ENCODE measurements at places on chromosomes 6 and 20.

- no peak for DNase-seq
Measured at GRCh38 chr20:3430376-3431069, 23.1 kb upstream of the DNAAF9 start.

DNA sequence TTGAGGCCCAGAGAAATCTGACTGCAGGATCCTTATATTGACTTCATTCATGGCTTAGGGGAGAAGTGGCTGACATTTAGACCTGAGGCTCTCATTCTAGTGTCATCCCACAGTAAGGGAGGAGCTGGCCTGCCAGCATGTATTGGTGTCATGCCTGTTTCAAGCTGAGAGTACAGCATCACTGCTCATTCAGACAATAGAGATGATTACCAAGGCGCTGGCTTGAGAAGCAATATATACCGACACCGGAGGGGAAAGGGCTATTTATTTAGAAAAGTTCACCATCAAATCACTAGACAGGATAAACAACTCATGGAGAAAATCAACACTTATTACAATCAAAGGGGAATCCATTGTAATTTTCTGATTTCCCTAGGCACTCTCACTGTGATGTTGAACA is 84.4 kb upstream of the HDAC2 start:
- no peak for DNase-seq

- DNase-seq, result no peak
Measured at GRCh38 chr20:50578061-50578777, 68.0 kb downstream of the PTPN1 start.

DNA sequence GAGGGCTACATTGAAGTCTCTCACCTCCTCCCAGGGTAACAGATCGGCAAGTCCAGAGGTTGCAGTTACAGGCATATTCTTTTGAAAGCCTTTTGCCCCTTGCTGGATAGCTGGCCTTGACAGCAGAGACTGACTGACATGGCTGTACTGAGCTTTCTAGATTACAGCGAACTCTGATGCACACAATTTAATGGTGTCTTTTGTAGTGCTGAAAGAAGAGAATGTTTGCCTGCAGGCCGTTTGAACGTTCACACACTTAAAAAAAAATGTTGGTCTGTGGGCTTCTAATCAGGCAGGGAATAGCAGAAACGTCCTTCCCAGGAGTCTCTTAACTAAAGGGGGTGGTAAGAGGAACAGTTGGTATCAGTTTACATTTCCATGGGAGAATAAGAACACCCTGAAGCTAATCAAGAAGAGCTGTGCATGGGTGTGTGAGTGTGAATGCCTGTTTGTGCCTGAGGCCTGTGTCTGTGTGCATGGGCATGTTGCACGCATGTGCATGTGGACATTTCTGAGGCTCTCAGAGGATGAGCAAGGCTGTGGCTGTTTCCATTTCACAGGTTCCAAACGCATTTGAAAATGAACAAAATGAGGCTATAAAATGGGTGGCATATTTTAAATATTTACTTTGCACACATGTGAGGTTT is 213.9 kb upstream of the SSTR4 start:
- no peak for DNase-seq

- DNase-seq, result no peak
Measured at GRCh38 chr6:24920136-24920535, 15.6 kb downstream of the RIPOR2 start.

DNA sequence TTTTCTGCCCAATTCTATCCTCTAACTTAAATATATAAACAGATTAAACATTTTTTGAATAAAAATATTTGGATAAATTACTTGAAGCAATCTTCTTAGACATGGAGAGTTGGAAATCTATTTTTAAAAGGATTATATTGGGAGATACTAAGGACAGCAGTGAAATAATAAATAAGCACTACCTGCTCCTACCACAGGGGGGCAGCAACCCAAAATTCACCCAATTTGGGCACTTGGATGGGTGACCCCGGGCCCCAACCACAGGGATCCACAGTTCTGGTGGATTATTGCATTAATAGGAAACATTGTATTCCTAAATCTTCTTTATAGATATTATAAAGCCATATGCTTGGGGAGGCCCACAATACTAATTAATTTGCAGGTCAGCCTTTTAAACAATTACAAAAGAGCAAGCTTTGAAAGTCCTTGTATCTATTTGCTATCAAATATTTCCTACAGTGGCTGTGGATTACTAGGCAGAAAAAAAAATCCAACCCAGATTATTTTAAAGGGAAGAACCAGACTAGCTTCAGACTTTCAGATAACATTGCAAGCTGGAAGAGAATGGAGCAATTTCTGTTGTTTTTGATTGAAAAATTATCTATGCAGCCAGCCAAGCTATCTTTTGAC is 66.4 kb upstream of the PDE10A start:
- no peak for DNase-seq

DNA sequence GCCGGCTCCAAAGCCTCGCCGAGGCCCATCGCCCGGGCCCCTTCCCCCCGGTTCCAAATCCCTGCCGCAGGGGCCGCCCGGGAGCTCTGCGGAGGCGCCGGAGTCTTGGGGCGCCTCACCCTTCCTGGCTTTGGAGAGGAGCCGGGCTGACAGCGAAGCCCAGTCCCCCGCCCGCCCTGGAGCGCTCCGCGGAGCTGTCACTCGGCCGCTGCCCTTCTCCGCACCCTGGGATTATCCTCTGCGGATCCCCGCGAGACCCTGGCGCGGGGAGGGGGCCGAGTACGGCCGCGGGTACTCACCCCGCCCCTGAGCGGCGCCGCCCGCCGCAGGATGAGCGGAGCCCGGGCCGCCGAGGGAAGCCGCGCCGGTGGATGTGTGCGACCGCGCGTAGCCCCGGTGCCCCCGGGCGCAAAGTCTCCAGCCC is 343 bp downstream of the SNAP91 start:
- no peak for DNase-seq

- no peak for DNase-seq
Measured at GRCh38 chr20:34047917-34048316, 54.2 kb downstream of the RALY start.

- no peak for DNase-seq
Measured at GRCh38 chr20:62938105-62938888, at the start of gene GID8. Gene GID8, plus strand, starts transcription at chr20:62938147. Its CDS starts 3,356 bp downstream, at chr20:62941503.

DNA sequence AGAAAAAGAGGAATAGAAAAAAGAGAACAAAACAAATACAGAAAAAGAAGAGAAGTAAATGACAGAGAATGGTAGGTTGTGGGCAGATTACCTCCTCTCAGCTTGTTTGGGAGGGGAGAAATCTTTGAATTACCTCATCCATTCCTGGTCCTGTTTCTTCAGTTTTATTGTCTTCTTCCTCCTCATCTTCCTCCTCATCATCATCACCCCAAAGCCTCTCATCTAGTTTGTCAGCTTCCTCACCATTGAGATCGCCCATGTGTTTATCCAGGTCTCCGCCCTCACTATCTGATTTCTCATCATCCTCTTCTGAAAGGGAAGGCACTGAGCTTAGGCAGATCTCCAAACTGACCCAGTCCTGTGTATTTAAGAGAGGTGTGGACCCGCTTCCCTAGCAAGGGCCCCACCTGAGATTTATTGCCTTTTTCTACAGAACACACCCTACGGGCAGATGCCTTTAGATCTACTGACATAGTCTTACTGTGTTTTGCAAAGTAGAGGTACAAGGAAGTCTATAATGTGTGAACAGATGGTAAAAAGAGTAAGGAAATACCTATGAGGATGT is 24.2 kb upstream of the LYRM2 start:
- no peak for DNase-seq

- DNase-seq, result no peak
Measured at GRCh38 chr20:7994809-7995208, 24.8 kb downstream of the TMX4 start.

- DNase-seq, result no peak
Measured at GRCh38 chr6:6834356-6835222, 246.1 kb downstream of the LY86 start.

GRCh38 chr6:72811971-72812421 is 190.1 kb downstream of the KCNQ5 start:
- no peak for DNase-seq

DNA sequence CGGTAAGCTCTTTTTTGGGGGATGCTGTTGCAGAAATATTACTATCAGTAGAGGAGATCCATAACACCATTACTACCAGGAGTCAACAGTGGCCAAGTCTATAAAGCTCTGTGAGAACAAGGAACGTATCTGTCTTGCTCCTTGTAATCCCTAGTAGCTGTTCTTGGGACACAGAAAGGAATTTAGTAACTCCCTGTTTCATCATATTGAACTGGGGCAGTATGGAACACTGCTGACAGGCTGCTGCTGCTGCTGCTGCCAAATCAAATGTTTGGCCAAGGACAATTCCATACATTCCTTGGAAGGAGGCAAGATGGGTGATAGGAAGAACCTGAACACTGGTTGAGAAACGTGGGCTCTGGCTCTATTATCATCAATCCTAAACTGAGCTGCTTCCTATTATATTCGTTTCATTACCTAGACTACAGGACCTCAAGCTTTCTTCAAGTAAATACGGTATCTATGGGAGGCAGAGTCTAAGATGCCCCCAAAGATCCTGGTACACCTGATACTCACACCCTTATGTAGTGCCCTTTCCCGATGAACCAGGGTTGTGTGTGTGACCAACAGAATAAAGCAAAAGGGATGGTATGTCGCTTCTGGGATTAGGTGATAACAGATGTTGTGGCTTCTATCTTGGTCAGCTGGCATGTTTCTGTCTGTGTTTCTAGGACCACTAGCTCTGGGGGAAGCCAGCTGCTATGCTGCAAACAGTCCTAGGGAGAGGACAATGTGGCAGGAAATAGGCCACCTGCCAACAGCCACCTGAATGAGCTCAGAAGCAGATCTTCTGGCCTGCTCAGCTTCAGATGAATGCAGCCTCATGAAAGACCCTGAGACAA is 39.5 kb downstream of the ELOVL5 start:
- no peak for DNase-seq

Measured in renal cortex interstitium (tissue), 15 donors.